ENCODE measurements at places on chromosomes 5 and 9.

DNA sequence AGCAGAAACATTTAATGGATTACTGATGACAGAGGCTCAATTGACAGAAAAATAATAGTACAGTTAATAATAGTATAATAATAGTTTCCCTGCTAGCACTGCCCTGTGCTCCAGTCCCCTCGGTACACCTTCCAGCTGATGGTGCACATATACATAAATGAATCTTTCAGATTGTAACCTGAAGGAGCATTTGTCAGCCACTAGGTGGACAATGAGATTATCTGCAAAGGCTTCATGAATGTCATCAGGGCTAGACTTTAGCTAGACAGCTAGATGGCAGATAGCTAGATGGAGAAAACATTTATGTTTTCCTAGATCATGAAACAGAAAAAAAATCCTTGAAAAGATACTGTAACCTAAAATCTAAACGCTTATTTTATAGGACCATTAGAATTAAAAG lies 304.4 kb upstream of the SMC2 start:
- DNase-seq, result no peak

- DNase-seq, result peak; percentile 40
Observed at GRCh38 chr9:137127301-137128157, 11.4 kb upstream of the GRIN1 start.

DNA sequence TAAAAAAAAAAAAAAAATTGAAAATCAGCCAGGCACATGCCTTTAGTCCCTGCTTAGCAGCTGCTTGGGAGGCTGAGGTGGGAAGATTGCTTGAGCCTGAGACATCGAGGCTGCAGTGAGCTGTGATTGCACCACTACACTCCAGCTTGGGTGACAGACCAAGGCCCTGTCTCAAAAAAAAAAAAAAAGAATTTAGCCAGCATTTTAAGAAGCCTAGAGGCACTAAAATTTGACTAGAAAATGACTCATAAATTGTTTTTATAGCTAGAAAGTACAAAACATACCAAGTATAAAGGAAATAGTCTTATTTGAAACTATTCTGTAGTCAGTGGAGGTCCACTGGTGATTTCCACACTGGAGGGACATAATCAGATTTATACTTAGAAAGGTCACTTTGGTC lies 17.5 kb downstream of the LRRC70 start:
- DNase-seq, result no peak

DNA sequence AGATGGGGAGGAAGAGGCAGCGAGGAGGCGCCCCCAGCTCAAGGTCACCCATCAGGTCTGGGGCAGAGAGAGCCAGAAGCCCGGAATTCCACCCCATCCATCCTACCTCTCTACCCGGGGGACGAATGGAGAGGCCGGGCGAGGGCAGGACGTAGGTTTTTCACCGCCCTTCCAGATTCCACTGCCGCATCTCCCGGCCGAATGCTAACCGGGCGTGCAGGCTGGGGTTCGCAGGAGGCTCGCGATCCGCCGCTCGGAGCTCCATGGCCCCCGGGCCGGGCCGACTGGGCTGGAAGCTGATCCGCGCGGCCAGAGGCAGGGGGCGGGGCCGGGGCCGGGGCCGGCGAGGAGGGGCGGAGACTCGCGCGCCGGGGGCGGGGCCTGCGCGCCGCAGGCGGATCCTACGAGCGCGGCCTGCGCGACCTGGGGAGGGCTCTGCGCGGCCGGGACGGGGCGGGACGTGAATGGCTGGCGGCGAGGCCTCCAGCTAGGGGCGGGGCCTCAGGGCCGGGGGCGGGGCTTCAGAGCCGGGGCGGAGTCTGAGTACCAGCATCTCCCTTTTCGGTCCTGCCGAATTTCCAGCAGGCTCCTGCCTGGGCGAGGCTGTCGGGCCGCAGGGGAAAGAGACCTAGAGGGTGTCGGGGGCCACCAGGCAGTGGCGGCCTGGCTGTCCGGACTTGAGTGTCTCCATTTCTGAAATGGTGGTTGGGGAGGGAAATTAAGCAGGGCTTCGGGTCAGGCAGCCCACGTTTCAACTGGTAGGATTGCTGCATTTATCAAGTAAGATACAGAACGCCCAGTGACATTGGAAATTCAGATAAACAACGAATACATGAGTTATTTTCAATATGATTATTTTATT lies at the start of gene ST6GALNAC4:
TSS of gene ST6GALNAC4 (minus strand) at position 322 of the 862 bp plus-strand sequence. CDS start 622 bp downstream, outside the sequence.
- DNase-seq, result peak; percentile 94

DNA sequence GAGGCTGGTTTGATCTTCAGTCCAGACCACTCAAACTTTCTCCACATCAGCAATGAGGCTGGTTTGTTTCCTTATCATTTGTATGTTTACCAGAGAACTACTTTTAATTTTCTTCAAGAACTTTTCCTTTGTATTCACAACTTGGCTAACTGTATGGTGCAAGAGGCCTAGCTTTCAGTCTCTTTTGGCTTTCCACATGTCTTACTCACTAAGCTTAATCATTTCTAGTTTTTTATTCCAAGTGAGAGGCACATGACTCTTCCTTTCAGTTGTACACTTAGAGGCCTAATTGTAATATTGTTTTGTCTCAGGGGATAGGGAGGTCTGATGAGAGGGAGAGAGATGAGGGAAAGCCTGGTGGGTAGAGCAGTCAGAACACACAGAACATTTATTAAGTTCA lies 554.0 kb upstream of the ARRDC3 start:
- DNase-seq, result no peak

GRCh38 chr9:7936996-7937395 lies 137.4 kb upstream of the DMAC1 start:
- no peak for DNase-seq

GRCh38 chr5:4855036-4855435 lies 285.1 kb upstream of the ADAMTS16 start:
- no peak for DNase-seq

DNA sequence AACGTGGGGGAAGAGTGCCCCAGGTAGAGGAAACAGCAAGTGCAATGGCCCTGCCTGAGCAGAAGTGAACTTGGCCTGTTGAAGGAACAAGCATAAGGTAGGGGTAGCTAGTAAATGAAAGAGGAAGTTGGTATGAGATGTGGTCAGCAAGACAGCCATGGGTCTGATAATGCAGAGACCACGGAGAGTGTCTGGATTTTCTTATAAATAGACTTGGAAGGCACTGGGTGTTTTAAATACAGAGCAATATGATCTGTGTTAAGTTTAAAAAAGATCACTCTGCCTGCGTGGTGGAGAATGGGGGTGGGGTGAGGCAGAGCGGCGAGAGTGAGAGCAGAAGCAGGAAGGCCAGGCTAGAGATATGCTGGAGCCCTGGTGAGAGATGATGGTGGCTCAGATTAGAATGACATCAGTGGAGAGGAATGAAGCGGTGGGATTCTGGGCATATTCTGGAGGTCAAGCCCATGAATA lies 4.2 kb downstream of the ADAM19 start:
- DNase-seq, result peak; percentile 40

- no peak for DNase-seq
Observed at GRCh38 chr5:39543335-39543734, 118.6 kb upstream of the DAB2 start.

DNA sequence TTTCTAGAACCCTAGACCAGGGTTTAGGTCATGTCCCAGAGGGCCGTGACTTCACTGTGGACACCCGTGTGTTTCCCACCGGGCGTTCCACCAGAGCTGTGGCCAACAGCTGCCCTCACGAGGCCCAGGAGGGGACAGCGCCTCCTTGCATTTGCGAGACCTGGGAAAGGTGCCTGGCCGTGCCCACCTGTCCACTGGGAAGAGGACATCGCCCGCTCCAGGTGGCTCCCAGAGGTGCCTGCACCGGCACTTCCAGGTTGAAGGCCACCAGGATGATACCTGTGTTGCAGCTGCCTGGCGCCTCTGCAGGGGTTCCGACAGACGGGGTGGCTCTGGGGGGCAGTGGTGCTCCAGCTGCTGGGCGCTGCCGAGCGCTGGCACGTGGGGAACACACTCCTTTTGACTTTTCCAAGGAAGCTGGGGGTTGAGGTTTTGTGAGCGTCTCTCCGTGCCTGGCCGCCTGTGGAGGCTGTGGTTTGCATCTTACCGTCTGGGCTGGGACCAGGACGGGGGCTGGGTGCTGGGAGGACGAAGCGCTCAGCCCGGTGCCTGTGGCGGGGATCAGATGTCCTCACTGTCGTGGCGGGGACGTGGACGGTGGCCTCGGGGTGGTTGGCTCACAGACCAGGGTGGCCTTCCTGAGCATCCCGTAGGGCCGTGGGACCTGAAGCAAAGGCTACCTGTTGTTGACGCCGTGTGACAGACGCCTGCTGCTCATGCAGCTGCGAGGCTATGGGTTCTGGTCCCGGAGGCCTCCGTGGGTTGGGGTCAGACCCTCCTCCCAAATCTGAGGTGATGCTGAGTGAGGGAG lies 19.2 kb downstream of the NKD2 start:
- DNase-seq, result no peak

DNA sequence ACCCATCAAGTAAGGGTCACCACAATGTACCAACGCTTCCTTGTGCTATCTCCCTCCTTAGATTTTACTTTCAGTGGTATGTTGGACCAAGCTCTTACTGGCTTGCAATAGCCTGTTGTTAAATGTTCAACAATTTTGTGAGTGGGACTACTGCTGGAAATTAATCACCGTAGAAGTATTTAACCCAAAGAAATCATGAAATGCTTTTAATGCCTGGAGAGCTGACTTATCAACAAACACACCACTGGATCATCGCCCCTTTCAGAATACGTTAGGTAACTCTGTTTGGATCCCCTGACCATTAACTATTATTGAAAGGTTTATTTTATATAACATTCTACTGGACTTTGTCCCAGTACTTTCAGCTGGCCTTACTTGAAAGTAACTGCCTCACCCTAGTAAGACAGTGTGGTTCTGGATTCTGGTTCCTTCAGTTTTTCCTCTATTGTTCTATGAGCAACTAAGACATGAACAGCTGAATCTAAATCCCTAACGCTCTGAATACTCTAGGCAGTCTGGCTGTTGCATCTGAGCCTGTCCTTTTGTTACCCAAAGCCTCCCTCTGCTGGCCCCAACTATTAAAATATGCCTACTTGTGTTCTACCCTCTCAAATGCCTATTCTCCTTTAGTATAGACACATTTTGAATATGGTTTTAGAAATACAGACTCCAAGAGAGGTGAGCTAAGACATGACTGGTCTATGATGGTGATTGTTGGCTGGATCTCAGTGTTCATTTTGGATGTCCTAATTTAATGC lies 1203.4 kb upstream of the DMAC1 start:
- DNase-seq, result no peak

- no peak for DNase-seq
Observed at GRCh38 chr5:114360816-114361723, 800 bp upstream of the KCNN2 start.

DNA sequence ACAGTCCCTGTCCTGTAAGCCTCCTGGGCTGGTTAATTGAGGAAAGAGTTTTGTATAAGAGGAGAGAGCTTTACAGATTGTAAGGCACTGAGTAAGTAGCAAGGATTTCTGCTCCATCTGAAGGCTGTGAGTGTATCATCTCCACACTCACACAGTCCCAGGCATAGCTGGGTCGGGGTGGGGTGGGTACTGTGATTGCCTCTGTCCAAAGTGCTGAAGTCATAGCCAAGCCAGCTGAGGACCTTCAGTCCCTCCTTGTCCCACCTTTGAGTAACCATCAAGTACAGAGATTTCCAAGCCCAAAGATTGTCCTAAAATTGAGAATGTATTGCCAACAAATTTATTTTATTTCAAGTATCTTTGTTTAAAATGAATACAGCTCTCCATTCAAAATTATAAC lies 5.5 kb upstream of the DNAJB5 start:
- peak; percentile 36 for DNase-seq

GRCh38 chr9:105346273-105346672 lies 101.6 kb upstream of the FSD1L start:
- DNase-seq, result no peak

GRCh38 chr5:4252385-4252784 lies 656.8 kb downstream of the IRX1 start:
- DNase-seq, result no peak

- DNase-seq, result no peak
Observed at GRCh38 chr5:102222772-102223171, 73.3 kb downstream of the SLCO4C1 start.

GRCh38 chr5:15914638-15915037 lies 265.0 kb downstream of the MARCHF11 start:
- no peak for DNase-seq

GRCh38 chr5:168234133-168234532 lies 57.3 kb upstream of the WWC1 start:
- DNase-seq, result no peak

GRCh38 chr9:132833550-132834121 lies 44.4 kb downstream of the AK8 start:
- DNase-seq, result no peak

DNA sequence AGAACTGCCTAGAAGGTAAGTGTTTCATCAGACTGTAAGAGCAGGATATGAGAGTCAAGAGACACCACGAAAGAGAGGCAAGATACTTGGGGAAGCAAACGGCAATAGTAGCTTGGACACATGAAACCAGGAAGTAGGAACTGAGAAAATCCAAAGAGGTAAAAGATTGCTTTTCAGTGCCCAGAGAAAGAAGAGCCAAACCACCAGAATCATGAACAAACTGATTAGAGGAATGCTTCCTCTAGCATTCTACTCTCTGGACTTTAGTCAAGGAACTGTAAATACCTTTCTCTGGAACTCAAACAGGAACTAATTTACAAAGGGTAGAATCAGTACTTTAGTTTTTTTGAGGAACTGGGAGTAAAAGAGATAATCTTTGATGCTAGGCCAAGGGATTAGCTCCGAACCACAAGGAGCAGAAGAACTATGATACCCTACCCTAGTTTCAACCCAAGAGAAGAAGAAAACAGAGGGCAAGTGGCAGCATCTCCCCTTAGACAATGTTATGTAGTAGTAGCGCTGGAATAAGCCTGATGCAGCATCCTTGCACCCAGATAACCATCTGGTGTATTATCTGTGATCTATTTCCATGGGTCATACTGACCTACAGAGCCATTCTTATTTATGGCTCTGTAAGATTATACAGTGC lies 41.3 kb downstream of the EFCAB9 start:
- no peak for DNase-seq

DNA sequence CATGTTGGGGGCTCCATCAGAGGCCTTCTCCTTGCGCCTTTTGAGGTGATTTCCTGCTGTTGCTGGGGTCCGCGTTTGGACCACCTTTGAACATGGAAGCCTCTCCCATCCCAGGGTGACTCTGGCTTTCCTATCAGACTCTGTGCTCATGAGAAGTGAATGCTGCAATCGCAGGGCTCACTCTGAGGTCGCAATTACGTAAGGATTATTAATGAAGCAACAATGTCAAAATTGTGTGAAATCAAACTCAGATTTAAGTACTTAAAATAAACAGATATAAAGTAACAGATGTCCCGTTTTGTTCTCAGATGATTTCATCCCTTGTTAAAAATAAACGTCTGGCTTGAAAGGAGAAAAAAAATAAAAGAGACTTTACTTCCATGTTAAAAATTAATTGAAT lies 634.2 kb downstream of the BNC2 start:
- DNase-seq, result no peak

DNA sequence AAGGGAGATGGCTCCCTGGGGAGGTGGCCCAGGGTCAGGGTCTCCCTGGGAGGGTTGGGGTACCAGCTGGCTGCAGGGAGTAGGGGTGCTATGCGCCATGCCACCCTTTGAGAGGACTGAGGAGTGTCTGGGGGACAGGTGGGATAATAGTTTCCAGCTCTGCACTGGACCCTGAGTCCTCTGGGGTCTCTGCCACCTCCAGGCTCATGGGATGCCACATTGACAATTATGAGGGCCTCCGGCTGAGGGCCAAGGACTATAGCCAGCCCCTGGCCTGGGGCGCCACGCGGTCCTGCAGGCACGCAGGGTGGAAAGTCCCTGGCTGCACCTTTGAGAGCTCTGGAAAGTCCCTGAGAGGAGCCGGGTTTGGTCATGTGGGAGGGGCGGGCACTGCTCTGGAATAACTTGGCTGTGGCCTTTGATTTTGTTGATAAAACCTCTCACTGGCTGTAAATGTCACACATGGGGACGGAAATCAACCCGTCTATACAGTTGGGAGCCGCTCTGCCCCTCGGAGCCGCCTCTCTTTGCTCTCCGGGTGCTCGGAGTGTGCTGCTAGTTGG lies 16.0 kb downstream of the TRAF2 start:
- peak; percentile 92 for DNase-seq
